H7 (cell line): ENCODE measurements at places on chromosomes 2 and 18.

DNA sequence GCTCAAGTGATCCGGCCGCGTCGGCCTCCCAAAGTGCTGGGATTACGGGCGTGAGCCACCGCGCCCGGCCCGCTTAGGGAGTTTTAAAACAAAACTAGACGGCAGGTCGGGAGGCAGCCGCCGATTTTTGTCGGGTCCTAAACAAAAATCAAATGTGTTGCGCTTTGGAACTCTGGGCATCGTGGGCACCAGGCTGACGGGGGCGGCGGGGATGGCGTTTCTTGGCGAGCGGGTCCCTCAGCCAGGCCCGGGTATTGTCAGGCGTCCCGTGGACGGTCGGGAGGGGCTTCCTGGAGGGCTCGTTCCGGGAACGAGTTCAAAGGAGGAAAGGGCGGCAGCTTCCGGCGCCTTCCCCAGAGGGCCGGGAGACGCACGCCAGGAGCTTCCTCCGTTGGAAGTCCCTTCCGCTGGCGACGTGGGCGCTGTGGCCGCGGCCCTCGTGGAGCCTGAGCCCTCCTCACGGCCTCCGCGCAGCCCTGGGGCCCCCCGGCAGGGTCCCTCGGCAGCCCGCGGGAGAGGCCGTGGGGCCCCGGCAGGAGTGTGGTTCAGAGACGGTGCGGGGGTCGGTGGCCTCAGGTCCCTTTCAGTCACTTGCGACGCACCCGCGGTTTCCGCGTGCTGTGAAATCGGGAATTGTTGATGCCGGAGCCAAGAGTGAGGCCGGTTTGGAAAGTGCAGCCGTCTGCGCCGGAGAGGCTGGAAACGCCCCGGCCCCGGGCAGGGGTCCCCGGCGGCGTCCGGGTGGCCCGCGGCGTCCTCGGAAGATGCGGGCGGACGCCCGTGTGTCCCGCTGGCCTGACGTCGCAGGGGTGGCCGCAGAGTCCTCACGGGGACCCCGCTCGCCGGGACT lies 59.3 kb downstream of the EMILIN2 start:
- peak; percentile 88 for DNase-seq

DNA sequence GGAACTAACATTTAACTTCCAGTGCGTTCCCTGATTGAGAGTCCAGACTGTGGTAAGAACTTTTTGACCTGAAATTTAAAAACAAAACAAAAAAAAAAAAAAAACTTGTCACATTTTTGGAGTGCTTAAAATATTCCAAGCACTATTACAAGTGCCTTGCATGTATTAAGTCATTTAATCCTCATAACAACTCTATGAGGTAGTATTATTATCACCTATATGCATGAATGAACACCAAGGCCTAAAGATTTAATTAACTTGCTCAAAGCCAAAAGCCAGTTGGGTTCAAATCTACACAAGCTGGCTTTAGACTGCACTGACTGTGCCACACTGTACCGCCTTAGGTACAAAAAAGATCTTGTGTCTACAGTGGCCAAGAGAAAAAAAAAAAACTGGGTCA lies 35.2 kb downstream of the METTL4 start:
- no peak for DNase-seq

DNA sequence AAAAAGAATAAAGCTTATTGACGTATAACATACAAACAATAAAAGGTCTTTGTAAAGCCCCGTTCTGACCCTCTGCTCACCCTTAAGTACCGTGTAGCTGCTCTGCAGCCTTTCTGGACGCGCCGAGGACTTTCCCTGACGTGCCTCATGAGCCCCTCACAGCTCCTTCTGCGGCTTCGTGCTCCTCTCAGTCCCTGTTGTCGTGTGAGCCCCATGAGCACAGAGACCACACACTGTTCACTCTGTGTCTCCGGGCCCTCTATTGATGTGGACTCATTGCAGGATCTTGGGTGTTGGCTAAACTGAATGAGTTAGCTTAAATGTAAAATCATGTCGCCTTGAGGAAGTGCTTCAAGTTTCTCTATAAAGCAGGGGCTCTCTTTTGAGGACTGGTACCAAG lies 43.6 kb upstream of the INHBB start:
- no peak for DNase-seq

- DNase-seq, result no peak
Observed at GRCh38 chr2:185618625-185619024, 120.0 kb upstream of the FSIP2 start.

- no peak for DNase-seq
Observed at GRCh38 chr2:79941179-79941578, 363.4 kb downstream of the LRRTM1 start.

DNA sequence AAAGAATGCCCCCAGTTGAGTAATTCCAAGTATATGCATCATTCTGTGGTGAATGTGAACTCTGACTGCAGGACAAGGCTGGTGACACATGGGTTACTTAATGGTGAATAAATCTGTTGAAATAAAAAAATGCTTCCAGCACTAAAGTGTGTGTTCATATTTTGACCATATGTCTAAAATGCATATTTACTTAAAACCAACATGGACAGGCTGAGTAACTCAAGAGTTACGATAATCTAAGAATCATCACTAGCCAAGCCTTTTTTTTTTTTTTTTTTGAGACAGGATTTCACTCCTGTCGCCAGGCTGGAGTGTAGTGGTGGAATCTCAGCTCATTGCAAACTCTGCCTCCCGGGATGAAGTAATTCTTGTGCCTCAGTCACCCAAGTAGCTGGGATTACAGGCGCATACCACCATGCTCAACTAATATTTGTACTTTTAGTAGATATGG lies 47.1 kb upstream of the CCBE1 start:
- no peak for DNase-seq

DNA sequence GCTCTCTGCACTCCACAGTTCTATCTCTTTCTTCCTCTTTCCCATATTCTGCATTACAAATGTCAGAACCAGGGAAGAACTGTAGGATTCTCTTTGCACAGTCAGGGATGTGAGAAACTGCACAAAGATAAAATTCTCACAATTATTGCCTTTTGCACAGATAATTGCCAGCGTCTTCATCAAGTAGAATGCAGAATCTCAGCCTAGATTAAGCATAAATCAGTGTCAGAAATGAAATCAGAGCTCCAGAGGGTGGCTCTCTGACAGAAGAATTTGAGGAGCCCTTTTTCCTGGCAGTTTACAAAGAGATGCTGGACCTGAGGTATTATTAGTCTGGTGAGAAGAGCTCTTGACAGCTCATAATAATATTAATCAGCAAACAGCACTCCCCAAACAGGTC lies 173.1 kb downstream of the PTH2R start:
- no peak for DNase-seq

- DNase-seq, result no peak
Observed at GRCh38 chr2:118918017-118918416, 24.0 kb upstream of the MARCO start.

DNA sequence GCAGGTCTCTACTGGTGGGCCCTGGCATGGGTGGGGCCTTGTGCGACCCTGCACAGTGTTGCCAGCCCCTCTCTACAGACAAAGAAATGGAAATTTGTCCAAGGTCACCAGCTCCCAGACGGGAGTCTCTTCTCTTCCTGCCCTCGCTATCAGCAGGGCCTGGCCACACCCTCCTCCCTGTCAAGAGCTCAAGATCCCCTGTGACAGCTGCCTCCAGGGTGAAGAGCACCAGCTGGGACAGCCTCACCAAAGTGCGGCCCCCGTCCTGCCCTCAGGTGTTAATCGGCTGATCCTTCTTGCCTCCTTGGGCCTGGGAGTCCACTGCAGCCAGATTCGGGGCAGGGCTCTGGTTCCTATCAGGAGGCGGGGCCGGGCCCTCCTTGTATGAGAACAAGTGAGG lies 259.1 kb downstream of the TWIST2 start:
- DNase-seq, result no peak

DNA sequence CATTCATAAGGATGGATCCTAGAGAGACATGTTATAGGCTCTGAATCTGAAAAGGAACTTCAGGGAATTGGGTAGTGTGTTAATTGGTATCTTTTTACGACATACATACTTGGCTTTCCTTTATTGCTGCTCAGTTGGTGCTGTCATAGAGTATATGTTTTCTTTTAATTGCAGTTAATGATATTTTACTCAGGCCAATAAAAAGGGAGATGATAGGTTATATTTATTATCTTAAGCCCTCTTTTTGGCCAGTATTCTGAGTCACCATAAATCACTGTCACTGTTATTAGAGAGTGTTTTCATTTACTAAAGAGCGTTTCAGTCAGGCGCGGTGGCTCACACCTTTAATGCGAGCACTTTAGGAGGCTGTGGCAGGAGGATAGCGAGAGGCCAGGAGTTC lies 47.6 kb downstream of the RALBP1 start:
- DNase-seq, result no peak

GRCh38 chr2:203908066-203908796 lies 28.3 kb upstream of the ICOS start:
- no peak for DNase-seq

- no peak for DNase-seq
Observed at GRCh38 chr2:229445019-229445418, 173.9 kb upstream of the PID1 start.

- DNase-seq, result peak; percentile 70
Observed at GRCh38 chr2:25669520-25669919, 3.9 kb downstream of the DTNB start.

DNA sequence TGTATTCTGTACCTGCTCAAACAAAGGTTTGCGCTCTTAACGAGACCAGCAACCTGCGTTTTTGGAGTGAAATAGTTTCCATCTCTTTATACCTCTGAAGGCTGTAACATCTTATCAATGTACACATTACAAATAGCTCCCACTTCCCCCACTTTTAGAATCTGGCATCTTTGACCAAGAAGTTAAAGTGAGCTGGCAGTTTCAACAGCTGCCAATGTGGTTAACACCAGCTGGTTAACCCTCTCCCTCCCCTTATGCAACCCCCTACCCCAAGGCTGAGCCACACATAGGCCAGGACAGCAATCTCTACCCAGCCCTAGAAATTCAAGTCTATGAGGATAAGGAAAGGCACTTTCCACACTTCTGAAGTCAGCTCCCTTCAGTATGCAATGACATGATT lies 2.2 kb upstream of the SERTAD2 start:
- no peak for DNase-seq

GRCh38 chr2:240456447-240457222 lies 21.2 kb downstream of the GPC1 start:
- DNase-seq, result peak; percentile 82

DNA sequence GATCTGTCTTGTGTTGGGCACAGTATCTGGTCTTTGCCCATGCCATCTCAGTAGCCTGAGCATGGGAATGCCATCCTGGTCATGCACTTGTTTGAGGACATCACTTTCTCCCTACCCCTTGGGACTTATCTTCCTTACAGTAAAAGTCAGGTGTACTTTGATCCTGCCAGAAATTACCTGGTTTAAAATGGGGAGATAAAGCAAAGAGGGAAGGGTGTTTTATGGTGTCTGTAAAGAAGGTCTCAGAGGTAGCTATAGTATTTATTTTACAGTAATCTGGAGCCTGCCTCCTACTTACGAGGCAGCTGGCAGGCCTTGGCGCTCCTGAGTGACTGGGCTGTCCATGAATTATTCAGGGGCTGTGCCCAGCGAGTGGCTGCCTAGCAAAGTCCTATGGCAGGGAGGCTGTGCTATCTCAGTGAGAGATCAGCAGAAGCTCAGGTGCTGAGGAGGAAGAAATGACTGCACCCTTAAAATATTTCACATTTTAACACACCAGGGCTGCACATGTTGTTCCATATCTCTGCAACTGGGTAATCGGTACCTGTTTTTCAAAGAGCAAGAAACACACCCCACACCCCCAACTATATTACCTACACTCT lies 93.9 kb downstream of the SPTBN1 start:
- DNase-seq, result no peak

GRCh38 chr2:63834401-63834800 lies 7.3 kb upstream of the UGP2 start:
- DNase-seq, result no peak

GRCh38 chr2:207480521-207481040 lies 49.2 kb upstream of the CREB1 start:
- DNase-seq, result no peak
